ENCODE measurements at places on chromosomes 3 and 15.
A peak's percentile ranks its signal among the peaks of the same experiment; 100 is the strongest.

DNA sequence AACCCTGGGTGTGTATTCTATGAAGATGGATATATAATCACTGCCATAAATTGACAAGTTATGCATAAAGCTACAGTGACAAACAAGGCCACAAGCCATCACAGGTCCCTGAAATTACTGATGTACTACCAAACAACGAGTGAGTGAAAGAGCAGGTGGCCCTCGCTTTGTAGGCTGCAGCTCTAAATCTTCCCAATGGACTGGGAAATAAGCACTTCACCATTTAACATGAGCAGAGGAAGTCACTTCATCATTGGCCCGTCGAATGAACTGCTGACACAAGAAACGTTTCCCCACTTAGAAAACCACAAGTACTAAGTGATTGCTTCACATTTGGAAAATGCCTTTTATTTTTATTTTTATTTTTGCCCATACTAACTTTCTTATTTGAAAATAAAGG lies 218.0 kb downstream of the ZNF385D start:
- DNase-seq = no peak

DNA sequence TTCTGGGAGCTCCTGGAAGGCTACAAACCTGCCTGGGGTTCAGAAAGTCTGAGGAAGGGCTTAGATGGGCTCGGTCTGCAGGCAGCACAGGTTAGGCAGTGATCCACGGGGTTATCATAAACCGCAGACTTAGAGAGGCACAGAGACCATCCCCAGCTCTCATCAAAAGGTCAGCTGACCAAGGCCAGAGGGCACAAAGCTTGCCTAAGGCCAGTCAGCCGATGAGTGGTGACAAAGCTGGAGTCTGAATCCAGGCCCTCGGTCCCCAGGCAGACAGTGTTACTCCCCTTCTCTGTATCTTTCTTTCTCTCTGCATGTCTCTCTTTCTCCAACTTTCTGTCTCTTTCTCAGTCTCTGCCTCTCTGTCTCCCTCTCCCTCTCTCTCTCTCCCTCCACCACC lies 56.5 kb downstream of the ADCY5 start:
- DNase-seq = no peak

GRCh38 chr3:133888726-133889340 lies 6.8 kb downstream of the RAB6B start:
- DNase-seq = no peak

DNA sequence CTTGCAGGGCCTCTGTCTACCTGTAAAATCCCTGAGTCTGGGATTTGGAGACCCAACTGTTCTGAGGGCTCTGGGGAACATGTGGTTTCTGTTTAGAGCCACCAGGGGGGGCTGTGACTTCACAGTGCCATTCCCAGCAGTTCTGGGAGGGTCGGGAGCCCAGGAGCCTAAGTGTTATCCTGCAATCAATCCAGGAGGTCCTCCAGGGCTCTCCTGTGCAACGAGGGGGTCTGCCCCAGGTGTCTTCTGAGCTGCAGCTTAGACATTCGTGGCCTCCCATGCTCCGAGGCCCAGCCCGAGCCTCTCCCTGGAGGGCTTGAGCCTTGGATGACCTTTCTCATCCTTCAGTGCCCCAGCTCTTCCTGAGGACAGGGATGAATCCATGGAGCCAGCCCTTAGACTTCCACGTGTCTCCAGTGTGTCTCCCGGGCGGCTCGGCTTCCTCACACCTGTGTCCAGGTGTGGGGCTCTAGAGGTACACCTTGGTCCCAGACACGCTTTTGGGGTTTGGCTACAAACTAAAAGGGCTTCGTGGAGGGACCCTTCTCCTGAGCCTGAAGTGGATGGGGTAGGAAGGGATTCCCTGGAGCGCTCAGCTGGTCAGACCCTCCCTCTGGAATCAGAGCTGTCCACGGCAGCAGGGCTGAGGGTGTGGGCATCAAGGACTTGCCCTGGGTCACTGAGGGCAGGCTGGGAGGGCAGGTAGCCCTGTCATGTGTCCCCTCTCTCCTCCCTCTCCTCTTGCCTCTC lies 20.3 kb upstream of the ABTB1 start:
- peak; percentile 76 for DNase-seq

- DNase-seq = no peak
Measured at GRCh38 chr15:34102175-34102925, 467 bp downstream of the PGBD4 start.

DNA sequence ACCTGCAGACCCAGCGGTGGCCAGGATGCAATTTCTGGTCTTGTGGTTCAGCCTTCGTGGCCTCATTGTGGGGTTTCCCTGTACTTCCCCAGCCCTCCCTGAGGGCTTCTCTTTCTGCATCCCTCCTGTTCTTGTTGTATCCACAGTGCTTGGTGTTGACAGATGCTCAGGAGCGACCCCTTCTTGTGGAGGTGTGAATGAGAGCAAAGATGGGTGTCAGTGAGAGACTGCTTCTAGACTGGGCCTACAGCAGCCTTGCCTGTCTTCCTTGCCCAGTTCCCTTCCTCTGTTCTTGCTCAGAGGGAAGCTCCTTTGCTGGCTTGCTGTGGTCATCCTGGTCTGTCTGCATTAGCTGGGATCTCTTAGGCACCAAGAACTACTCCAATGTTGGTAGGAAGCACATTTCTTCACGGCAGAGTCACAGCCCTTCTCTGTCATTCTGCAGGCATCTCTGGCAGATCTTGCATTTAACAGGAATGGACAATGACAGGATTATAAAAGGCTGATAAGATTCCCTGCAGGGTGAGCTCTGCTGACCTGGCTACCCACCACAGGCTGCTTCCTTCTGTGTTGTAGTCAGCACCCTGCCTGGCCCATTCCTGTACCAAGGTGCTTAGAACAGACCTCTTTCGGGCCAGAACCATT lies 317.8 kb upstream of the C2CD4B start:
- peak; percentile 75 for DNase-seq

GRCh38 chr3:56229311-56229710 lies 239.0 kb downstream of the ERC2 start:
- no peak for DNase-seq

DNA sequence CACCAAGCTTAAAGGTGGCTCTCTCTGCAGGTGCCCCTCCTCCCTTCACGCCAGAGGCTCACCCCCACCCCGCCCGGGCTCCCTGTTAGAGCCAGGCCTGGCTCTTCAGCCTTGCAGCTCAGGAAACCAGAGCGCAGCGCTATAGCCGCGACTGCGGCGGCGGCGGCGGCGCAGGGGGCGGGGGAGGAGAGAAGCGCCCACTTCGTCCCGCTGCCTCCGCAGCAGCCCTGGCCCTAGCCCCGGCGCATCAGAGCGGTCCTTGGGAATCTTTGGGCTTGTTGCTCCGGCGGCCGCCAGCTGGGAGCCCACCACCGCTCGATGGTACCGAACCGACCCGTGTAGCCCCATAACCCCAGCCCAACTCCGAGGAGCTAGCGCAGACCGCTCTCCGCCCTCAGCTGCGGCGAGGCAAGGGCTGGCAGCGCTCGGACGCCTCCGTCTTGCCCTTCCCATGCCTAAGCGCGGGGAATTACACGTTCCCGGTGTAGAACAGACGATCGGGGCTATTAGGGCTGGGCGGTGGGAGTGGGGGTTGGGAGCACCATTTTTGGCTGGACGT lies 1.2 kb downstream of the RASGRF1 start:
- DNase-seq = peak; percentile 60

DNA sequence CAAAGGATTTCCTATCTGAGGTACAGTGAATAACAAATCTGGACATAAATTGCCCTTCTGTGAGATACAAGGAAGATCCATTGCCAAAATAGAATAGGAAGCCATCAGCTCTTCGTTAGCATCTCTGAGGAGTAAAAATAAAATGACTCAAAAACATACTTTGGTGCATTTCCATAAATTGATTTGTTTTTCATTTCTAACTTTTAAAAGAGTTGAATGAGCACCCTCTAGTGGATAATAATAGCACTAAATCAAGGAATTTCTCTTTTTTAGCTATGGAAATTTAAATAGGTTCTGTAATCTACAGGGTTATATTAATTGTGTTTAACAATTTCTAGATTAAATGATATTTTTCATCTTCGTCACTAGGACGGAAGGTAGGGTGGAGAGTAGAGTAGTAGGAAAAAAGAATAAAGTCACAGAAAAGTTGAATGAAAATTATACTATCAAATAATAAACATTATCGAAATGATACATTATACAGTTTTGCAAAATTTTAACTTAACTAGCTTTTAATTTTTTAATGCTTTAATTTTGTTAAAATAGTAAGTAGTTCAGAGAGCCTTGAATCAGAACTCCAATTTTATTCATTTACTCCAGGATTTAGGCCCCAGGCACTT lies 6.4 kb downstream of the NSUN3 start:
- DNase-seq = no peak

GRCh38 chr15:56017920-56018319 lies 24.5 kb upstream of the NEDD4 start:
- DNase-seq = no peak

DNA sequence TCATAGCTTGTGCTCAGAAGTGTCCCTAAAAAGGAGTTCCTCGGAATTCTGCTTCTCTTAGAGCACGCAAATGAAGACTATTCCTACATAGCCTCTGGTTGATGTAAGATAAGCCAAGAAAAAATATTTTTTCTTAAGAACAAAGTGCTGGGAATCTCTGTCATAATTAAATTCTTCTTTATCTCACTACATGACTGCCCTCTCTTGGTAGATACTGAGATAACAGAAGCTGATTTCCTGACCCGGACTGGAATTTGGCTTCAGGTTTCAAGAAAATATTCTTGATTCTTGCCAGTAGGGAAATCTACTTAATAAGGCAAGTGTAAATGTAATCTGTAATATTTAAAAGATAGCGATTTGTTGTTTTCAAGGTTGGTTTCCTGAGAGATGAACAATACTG lies 31.3 kb upstream of the SETMAR start:
- peak; percentile 23 for DNase-seq

DNA sequence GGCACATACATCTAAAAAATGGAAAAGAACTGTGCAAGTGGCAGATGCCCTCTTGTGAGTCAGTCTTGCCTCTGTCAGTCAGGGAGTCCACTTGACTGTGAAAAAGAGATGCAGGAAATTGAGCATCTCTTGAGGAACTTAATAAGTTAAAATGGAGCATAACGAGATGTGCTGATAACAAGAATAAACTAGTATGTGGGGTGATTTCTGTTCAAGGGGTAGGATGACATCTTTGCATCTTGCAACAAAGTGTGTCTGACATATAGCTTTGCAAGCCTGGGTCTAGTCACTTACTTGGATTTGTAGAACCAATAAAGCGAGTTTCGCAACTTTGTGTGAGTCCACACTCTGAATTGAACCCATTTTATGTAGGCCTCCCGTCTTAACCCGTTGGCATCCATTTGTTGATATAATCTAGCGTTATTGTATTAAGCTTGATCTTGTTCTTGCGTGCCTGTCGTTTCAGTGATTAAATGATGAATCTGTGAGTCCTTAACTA lies 2.2 kb downstream of the USP3 start:
- no peak for DNase-seq

GRCh38 chr3:58249358-58250092 lies 11.9 kb downstream of the ABHD6 start:
- DNase-seq = no peak

- no peak for DNase-seq
Measured at GRCh38 chr3:145087038-145087437, 1073.9 kb downstream of the PLOD2 start.

DNA sequence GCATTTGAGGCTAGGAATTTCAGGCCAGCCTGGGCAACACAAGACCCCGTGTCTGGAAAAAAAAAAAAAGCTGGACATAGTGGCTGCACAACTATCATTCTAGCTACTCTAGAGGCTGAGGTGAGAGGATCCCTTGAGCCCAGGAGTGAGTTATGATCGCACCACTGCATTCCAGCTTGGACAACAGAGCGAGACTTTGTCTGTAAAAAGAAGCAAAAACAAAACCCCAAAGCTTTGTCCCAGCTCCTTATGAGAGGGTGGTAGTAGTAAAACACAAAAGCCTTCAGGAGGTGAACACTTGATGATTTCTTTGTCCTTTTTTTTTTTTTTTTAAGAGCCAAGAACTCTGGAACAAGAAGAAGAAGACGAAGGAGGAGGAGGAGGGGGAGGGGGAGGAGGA lies 1.1 kb upstream of the CD200 start:
- no peak for DNase-seq
